ENCODE measurements at places on chromosomes 2 and 18.

DNA sequence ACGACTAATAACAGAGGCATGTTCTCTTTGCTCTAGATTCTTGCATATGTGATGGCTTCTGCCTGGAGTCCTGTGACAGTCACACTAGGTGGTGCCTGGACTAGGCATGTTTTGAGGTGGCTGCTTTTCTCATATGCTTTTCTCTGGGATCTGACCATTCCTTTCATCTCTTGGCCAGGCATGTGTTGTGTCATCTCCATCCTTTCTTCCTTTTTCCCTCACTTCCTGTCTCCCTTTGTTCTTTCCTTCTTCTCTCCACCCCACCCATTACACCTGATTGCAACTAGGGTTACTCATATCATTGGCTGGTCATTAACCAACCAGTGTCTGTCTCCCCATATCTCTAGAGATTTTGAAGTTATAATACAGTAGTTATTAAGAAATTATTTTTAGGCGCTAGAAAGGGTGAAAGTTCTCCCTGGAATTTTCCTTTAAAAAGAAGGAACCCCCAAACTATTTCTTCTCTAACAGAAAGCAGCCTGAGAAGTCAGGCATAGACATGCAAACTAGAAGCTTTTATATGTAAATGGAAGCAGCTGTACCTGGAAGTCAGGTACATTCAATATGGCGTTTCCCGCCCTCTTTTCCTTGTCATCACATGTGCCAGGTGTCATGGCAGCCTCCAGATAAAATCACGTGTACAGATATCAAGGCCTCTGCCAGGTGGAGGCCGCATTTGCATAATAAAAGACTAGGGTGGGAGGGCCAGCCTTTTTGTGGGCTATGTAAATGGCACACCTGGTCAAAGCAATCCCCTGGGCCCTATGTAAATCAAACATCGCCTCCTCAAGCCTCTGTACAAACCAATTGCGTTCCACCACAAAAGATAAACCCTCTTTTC, 220.4 kb upstream of the MEX3C start:
- DNase-seq = no peak

- peak; percentile 28 for DNase-seq
These were observed 336.5 kb upstream of the MMADHC start for GRCh38 chr2:149924028-149924427.

GRCh38 chr2:98455494-98455976, 10.9 kb downstream of the INPP4A start:
- peak; percentile 12 for DNase-seq

GRCh38 chr2:110143982-110144381, 28.4 kb upstream of the MALL start:
- no peak for DNase-seq

GRCh38 chr2:186590350-186590758, 498 bp downstream of the ITGAV start:
- no peak for DNase-seq

GRCh38 chr2:102099536-102100298, 42.8 kb upstream of the IL1R1 start:
- no peak for DNase-seq

DNA sequence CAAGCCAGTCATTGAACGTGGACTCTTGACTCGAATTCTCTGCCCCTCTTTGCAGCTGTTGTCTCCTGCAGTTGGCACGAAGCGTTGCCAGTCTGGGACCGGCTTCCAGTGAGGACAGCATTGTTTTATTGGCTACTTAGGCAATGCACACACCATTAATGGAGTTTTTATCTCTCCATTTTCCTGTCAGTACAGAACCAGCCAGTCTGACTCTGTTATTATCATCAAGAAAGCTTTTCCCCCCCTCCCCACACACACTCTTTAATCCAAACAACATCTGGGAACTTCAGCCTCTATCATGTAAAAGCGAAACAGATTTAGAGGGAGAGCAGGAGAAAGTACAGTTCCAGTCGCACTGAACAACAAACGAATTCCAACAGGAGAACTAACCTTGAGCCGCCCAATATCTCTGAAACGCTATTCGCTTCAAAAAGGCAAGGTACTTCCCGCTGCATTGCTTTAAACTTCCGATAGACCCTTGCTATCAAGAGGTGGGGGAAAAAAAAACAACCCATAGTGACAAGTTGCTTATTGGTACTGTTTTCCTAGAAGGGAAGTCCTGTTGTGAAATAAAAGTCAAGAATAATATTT, 38.2 kb downstream of the ACVR1 start:
- peak; percentile 40 for DNase-seq

GRCh38 chr2:11368059-11368572, 23.7 kb upstream of the ROCK2 start:
- peak; percentile 56 for DNase-seq

DNA sequence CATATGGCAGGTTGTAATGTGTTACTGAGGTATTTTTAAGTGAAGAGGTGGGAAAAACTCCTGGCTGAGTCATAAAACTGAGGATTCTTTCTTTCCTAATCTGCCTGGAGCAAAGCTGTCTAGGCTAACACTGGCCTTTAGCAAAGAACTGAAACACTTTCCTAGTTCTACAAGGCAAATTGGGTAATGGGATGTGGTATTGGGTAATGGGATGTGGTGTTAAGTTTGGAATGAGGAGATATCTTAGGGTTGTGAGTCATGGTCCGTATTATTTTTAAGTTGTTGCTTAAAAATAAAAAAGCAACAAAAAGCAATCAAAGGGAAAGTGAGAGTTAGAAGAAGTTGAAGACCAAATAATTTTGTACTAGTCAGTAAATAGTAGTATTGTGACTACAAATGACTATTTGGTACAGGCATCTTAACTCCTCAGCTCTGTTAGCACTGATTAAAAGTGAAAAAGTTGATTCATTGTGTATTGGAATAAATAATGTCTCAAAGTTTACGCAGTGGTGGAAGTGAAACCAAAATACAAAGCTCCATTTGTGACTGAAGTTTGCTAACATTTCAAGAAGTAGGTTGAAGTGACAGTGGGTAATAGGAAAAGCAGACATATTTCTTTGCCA, 216.8 kb downstream of the CAMKMT start:
- DNase-seq = peak; percentile 58

All from AG20443 (cell line).